ENCODE measurements at places on chromosomes 1 and 21.
A peak's percentile ranks its signal among the peaks of the same experiment; 100 is the strongest.

DNA sequence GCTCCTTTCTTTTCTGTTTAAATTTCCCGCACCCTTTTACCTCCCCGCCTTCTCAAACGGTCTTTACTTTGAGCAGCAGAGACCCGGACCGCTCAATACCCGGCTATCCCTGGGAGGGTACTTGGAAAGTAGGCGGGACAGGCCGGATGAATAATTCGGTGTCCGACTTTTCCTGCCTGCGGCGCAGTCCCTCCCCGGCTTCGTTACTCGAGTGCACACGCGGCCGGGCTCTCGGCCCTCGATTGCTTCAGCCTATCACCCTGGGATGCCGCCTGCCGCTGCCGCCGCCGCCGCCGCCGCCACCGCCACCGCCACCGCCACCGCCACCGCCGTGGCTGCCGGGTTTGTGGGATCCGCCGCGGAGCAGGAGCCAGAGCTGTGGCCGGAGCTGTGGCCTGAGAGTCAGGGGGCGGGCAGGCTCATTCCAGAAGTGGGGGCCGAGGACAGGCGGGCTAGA lies 382 bp upstream of the RASAL2 start:
- DNase-seq, result peak; percentile 39

DNA sequence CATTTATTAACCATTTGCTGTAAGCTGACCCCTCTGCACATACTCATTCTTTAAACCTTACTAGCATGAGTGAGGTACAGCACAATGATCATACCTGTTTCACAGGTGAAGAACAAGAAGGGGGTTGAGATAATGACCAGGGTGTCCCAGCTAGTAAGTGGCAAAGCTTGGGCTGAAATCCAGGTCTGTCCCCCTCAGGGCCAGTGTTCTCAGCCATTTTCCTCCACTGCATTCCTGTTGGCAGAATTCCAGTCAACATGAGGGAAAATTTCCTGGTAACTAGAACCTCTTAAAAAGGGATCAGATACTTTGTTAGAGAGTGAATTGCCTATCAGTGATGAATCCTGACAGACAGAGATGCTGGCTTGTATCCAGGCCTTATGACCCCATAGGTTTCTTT lies 48.1 kb downstream of the SPATA46 start:
- DNase-seq, result no peak

DNA sequence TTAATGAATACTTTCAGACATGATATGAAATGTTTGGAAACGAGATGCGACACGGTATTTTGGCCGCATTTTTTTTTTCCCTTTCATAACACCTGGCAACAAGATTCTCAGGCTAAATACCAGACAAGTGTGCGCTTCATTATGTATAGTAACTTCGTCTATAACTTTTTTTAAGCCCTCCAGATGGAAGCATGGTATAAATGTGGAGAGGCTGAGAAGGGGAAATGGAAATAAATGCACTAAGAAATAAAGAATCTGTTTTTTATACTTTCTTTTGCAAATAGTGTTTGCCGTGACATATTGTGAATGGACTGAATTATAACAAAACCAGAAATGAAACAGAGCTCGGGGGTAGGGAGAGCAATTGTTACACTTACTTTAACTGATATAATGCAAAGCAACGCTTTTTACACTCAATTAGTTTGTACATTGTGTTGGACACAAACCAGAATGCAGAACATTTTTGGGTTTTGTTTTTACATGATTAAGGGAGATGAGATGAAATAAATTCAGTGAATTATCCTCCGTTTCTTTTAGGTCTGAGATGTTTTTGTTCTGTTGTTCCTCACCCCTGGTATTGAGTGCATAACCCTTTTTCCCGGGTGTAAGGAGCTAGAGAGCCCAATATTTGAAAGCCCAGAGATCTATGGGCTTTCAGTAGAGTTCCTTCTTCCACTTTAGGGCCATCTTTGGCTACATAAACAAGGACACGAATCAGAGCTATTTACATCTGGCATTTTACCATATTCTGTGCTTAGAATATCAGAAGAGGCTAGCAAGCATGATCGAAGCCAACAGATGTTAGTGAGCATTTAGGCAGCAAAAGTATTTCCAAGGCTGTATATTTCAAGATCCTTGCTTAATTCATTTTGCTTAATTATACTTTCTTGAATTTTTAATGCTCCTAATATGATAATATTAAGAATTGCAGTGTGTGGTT lies 478.0 kb downstream of the CAMTA1 start:
- no peak for DNase-seq

DNA sequence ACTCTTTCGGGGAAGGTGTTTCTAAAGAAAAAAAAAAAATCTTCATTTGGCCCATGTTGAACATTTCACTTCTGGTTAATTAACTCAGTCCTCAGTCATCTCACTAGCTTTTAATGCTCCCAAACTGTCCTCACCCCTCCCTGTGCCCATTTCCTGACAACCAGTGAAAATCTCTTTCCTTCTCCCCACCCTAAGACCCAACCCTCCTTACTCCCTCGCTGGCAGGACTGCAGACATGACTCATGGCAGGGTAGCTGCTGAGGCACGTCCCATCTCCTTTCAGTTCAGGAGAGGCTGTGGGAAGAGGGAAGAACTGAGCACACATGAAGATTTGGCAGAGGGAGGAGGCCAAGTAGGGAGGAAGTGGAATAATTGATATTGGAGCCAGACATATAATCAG lies 12.6 kb downstream of the PKP1 start:
- DNase-seq, result no peak

- no peak for DNase-seq
Observed at GRCh38 chr1:212949771-212950170, 570 bp upstream of the VASH2 start.

DNA sequence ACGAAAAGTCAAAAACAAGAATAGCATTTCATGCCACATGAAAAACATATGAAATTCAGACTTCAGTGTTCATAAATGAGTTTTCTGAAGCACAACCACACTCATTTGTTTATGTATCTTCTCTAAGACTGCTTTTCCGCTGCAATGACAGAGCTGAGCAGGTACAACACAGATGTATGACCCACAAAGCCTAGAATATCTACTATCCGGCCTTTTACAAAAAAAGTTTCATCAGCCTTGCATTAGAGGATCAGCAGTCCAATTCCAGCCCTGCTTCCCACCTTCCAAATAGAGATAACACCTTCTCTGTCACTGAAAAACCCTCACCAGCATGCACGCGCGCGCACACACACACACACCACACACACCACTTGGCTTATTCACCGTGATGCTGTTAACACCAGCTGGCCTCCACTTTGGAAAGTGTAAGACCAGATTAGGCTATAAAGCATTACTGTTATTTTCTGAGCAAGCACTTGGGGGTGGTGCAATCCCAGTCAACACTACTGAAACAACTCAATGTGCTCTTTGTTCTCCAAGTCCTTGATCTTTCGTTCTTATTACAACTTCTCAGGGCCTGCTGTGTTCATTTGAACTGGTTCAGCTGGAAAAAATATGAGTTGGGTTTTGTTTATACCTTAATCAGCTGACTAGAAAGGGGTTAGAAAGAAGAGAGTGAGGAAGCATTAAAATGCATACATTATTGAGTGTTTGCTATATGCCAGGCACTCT lies 90.0 kb downstream of the GLUL start:
- DNase-seq, result no peak

DNA sequence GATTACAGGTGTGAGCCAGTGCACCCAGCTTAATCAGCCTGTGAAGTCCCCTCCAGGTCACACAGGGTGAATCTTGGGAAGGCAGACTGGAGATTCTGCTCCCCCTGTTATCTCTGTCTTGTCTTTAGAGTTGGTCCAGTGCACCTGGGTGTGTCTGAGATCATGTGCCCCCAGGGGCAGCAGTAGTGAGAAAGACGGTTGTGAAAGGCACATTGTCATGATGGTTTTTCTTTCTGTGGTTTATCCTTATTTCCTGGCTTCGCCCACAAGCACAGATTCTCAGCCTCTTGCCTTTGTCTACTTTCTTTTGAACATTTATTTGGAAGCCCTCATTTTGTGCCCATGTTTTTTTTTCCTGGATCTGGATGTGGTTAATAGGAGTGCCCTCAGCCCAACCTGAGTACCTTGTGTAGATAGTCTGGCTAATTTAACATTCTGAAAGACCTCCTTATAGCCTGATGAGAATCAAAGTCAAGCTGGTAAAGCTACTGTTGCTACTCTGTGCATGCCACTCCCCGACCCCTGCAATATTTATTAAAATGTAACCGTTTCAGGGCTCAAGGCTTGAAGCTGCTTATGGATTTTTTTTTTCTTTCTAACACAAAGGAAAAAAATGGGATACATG lies 23.7 kb downstream of the UCK2 start:
- peak; percentile 18 for DNase-seq

DNA sequence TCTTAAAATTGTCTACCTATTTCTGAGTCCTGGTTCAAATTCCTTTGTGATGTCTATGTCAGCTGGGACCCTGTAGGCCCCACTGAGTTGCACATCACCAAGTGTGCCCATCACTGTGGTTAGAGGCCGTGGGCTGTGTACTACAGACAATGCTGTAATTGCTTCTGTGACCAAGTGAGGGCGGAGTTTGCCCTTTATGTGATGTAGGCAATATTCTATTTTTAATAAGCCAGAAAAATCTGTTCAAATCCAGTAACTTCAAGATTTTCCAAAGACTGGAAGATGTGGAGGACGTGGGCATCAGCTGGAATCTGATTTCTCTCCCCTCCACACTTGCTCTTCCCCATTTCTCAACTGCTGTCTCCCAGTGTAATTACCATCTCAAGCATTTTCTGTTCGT lies 215.4 kb downstream of the PBX1 start:
- no peak for DNase-seq

DNA sequence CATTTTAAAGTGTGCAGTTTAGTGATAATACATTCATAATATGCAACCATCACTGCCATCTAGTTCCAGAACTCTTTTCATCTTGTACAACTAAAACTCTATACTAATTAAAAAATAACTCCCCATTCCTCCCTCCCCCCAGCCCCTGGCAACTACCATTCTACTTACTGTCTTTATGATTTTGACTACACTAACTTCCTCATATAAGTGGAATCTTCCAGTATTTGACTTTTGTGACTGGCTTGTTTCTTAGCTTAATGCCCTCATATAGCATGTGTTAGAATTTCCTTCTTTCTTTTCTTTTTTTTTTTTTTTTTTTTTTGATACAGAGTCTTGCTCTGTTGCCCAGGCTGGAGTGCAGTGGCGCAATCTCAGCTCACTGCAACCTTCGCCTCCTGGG lies 1.4 kb upstream of the NVL start:
- DNase-seq, result no peak

- DNase-seq, result no peak
Observed at GRCh38 chr1:21034725-21035628, 141.7 kb downstream of the EIF4G3 start.

DNA sequence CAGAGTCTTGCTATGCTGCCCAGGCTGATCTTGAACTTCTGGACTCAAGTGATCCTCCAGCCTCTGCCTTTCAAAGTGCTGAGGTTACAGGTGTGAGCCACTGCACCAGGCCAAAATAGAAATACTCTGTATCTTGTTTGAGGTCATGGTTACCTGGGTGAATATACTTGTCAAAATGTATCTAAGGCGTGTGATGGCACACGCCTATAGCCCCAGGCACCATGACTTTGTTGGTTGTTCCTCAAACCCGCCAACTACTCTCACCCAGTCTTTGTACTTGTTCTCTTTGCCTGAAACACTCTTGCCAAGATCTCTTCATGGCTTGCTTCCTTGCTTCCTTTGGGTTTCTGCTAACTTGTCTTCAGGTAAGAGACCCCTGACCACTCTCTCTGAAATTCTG lies 38.0 kb upstream of the RGS5 start:
- no peak for DNase-seq

- DNase-seq, result no peak
Observed at GRCh38 chr1:41474490-41475271, 9.8 kb downstream of the EDN2 start.

DNA sequence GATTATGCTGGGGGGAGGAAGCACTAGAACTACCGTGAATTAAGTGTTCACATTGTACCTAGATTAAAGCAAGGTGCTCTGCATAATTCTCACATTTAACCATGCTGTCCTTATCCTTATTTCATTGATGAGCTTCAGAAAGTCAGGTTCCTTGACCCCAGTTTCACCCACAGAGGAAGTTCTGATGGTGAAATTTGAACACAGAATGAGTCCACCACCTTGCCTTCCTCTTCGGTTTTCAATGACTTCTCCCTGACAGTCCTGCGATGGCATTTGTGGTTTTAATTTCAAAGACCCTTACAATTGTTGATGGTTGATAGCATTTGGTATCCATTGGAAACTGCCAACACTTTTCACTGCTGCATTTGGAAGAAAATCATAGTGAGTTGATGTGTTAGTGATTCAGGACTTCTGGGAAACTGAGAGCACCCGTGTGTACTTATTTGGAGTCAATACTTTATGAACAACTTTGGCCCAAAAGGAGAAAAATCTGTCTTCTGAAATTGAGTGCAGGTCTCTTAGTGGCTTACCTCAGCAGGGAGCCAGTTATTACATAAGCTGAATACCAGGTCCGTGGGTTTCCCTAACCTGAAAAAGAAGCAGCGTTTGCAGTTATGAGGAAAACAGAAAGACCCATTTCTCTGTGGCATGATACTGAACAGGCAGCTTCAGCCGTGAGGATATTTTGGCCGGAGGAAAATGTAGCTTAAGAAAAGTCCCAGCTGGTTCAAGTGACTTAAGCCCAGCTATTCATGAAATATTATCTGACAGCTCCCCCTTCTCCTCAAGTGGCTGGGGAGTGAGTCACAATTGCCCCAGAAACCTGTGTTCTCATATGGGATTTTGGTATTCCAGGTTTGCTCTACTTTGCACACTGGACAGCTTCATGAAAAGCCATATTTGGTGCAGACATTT lies 47.5 kb downstream of the ROR1 start:
- DNase-seq, result no peak

GRCh38 chr1:18670121-18670867 lies 39.6 kb downstream of the PAX7 start:
- no peak for DNase-seq

- peak; percentile 87 for DNase-seq
Observed at GRCh38 chr1:111471012-111471411, 2.8 kb upstream of the C1orf162 start.

- DNase-seq, result peak; percentile 29
Observed at GRCh38 chr1:24695202-24695974, 49.9 kb upstream of the CLIC4 start.

DNA sequence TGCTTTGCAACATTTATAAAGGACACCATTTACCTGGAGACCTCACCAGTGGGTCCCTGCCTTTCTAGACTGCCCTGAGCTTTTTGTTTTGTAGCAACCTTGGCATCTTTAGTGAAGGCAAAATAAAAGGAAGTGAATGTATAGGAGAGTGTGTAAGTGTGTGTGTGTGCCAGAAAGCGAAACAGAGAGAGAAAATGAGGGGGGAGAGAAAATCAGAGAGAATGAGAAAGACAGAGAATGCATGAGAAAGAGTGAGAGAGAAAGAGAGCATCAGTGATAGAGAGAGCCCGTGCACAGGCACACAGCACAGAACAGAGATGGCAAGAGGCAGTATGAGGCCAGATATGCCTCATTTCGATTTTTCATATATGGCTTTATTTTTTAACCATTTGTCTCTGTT lies 57.5 kb downstream of the HSD3B1 start:
- DNase-seq, result no peak

GRCh38 chr1:81702903-81703302 lies 97.8 kb upstream of the ADGRL2 start:
- DNase-seq, result no peak

- no peak for DNase-seq
Observed at GRCh38 chr1:207787776-207788175, 35.9 kb downstream of the CD46 start.

GRCh38 chr1:30749691-30750583 lies 7.6 kb downstream of the LAPTM5 start:
- DNase-seq, result peak; percentile 78

GRCh38 chr1:102821707-102822106 lies 286.6 kb downstream of the COL11A1 start:
- no peak for DNase-seq
